Activated T-cell treated with anti-CD3 and anti-CD28 coated beads, Interleukin-2, amount 50 U/mL, for 72 hours (primary cell): ENCODE measurements at places on chromosomes 4 and X. TPM values are rescaled to one million over a fixed set of nuclear protein-coding genes. Genes with fewer than 3 reads are reported as not detected.

The IDS gene
- 64.6 TPM for total RNA-seq

The SCML1 gene
- total RNA-seq, result 4.9 TPM

The CXCL1 gene
- total RNA-seq, result not detected

The VCX3B gene
- total RNA-seq, result not detected

The S100P gene
- total RNA-seq, result 84.6 TPM

GRCh38 chrX:81355436-81355835 is 153.5 kb downstream of the SH3BGRL start:
- DNase-seq, result no peak

The MOSPD2 gene
- total RNA-seq, result 17.2 TPM

DNA sequence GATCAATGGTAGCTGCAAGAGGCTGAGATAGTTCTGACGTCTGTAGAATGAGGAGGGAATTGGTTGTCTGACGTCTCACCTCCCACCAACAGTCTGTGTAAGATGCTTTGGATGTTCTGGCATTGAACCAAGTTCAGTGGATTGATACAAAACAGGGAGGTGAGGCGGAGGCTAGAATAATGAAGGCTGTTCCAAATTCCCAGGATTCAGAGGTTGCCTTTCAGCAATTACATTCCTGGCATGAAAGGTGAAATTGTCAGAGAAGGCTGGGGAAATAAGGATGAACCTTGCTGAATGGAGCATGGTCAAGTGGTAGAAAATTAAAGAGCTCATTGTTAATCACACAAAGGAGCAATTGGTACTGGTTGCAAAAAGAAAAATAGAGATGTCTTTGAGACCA is 241.6 kb downstream of the FBXW7 start:
- no peak for DNase-seq

The SPANXC gene
- not detected for total RNA-seq

The SLC10A7 gene
- 28.3 TPM for total RNA-seq

- peak; percentile 6 for DNase-seq
These were observed at the start of gene GLOD5 for GRCh38 chrX:48761674-48762471. Gene GLOD5, plus strand, starts transcription at chrX:48761747. Its CDS starts 44 bp downstream, at chrX:48761791.

DNA sequence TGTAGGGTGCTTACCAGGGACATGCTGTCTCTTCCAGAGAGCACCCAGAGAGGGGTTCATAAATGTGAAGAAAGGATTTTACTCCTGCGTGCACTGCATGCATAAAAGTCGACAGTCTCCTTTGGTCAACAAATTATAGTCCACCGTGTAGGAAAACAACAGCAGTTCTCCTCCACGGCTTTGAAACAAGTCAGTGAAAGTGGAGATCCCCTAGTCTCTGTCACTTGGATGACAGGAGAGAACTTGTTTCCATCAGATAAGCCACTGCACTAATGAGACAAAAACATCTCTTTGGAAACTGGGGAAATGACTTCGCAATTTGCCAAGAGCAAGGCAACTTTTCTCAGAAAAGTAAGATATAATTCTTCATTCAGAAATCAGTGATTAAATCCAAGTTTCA is 9.7 kb downstream of the UNC5C start:
- DNase-seq, result no peak

GRCh38 chrX:104566681-104567501 is 892 bp downstream of the IL1RAPL2 start:
- no peak for DNase-seq

- DNase-seq, result no peak
These were observed 155.4 kb upstream of the PLAC1 start for GRCh38 chrX:134813697-134814096.

The MTNR1A gene
- not detected for total RNA-seq

- no peak for DNase-seq
These were observed 100.5 kb downstream of the AASDH start for GRCh38 chr4:56286763-56287162.

- no peak for DNase-seq
These were observed 162.0 kb downstream of the ATP10D start for GRCh38 chr4:47647029-47647428.

The ASMT gene
- 0.21 TPM for total RNA-seq

- DNase-seq, result no peak
These were observed 148.6 kb downstream of the EPHA5 start for GRCh38 chr4:65521666-65522065.

DNA sequence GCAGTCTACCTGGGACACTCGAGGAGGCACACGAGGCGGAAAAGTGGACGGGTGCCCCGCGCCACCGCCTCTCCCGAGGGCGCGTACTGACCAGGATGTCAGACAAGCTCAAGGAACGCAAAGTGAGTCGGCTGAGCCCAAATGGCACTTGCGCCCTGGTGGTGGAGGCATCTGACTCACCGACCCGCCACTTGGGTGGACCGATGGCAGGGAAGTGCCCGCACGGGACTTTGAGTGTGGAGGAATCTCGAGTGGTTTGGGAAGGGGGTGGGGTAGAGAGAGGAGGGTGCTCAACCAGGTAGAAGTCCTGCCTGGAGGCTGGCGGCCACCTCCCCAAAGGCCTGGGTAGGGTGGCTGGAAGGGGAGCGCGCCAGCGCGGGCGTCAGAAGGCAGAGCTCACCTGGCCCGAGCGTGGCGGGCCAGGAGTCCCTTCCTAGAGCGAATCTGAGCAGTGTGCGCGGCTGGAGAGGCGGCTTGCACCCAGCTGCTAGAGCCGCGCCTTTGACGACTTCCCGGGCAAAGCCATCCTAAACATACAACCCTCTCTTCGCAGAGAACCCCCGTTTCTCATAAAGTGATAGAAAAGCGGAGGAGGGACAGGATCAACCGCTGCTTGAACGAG is 655 bp downstream of the HELT start:
- DNase-seq, result no peak

GRCh38 chr4:155076256-155076785 is 132.1 kb upstream of the NPY2R start:
- DNase-seq, result no peak

GRCh38 chr4:155559915-155560314 is 106.7 kb upstream of the GUCY1A1 start:
- DNase-seq, result no peak

DNA sequence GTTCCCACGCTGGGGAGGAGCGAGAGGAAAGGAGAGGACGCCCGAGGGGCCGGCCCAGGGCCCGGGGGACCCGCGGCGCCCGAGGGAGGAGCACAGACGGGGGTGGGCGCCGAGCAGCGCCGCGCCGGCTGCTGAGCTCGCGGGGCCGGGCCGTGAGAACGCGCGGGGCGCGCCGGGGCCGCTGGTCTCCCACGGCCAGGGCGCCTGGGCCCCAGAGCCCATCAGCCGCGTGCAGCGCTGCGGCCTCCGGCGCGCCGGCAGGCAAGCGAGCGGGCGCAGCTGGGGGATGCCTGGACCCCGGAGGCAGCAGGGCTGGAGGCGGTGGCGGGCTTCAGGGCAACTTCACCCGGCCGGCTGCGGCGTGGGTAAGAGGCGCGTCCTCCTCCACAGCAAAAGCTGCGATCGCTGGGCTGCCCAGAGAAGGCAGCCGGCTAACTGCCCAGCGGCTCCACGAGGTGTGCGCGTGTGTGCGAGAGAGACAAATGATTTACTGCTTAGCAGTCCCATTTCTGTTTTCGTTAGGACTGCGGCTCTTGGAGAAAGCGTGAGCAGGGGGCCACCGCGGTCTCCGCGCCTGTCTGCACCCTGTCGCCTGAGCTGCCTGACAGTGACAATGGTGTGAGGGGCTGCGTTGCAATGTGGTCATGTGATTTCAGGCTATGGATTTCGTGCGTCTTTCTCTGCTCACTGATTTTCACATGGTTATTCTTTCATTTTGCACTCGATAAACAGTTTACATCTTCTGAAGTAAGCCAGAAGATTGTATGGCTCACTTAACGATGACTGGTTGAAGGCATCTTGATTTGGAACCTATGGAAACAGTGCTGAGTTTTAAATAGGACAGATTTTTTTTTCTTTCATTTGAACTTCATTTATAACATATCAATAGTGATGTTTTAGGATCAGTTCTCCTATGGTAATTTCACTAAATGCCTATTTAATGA is 1.2 kb downstream of the GUCY1A1 start:
- DNase-seq, result peak; percentile 9

DNA sequence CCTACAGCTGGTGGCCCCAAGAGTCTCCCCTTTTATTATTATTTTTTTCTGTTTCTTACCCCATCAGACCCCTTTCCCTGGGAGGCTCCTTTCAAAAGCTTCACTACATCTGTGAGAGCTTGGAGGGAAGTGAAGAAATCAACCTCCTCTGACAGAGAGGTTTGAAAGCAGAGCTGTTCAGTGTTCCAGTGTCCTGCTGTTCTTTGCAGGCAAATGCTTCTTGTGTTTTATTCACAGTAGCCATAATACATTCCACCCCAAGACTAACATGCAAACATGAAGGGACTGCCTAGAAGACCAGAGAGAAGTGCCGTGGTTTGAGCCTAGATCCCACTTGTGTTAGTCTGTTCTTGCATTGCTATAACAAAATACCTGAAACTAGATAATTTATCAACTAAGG is 192.1 kb downstream of the PTTG2 start:
- DNase-seq, result no peak
